ENCODE measurements at places on chromosomes 7 and 10.

DNA sequence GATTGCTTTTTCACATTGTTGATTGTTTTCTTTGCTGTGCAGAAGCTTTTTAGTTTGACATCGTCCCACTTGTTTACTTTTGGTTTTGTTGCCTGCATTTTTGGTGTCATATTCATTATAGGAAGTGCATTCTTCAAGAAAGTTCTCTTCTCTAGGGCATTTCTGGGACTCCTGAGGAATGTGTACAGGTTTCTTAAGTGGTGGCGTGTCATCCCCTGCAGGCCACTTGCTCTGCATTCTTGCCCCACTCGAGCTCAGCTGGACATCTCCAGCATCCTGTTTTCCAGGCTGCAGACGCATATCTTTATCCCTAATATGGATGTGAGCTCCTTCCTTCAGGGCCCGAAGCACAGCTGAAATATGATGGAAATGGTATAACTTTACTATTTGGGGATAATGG, 255.6 kb upstream of the HABP2 start:
- no peak for DNase-seq

GRCh38 chr7:72127136-72127535, 285.0 kb downstream of the CALN1 start:
- DNase-seq = no peak

DNA sequence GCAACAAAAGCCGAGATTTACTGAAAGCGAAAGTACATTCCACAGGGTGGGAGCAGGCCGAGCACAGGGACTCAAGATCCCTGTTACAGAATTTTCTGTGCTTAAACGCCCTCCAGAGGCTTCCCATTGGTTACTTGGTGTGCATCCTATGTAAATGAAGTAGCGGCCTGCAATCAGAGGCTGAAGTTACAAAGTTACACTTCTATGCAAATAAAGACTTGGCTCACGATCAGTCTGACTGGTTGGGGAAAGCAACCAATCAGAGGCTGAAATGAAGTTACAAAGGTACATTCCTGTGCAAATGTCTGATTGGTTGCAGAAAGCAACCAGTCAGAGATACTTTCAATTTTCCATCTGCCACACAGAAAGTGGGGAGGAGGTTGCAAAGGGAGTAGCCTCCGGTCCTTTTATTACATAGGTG, 4.1 kb downstream of the ACBD7 start:
- DNase-seq = no peak

- no peak for DNase-seq
These were observed 173.2 kb downstream of the RTKN2 start for GRCh38 chr10:62095181-62096122.

DNA sequence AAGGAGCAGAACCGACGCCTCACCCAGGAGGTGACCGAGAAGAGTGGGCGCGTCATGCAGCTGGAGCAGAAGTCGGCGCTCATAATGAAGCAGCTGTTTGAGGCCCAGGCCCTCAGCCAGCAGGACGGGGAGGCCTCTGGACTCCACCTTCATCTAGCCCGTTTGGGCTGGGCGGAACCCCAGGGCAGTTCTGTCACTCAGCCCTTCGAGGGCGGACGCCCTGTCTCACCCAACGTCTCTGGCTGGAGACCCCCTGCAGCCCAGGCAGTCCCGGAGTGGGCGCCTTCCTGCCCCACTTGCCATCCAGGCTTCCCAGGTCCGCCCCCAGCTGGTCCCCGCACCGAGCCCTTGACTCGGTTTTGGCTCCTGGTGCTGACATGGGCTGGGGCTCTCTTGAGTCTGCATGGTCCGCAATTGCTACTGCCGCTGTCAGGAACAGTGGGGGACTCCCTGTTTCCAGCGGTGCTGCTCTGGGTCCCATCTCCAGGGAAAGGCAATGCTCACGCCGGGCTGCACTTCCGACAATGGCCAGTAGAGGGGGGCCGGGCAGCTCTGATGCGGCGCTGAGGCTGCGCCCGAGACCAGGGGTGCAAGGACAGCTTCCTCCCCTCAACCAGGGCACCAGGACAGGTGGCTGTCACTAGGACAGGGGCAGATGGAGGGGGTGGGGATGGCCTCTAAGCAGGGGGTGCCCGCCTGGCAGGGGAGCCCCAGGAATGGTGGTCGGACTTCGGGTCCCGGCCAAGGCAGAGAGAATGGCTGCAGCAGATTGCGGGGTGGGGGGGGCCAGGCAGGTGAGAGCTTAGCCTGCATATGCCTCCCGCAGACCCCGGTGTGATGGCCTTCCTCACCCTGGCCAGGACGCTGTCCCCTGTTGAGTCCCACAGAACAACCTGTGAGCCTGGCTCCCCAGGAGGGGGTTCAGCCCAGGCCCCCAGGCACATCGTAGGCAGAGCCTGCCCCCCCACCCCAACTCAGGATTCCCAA, 71.2 kb upstream of the KCTD7 start:
- DNase-seq = peak; percentile 27

DNA sequence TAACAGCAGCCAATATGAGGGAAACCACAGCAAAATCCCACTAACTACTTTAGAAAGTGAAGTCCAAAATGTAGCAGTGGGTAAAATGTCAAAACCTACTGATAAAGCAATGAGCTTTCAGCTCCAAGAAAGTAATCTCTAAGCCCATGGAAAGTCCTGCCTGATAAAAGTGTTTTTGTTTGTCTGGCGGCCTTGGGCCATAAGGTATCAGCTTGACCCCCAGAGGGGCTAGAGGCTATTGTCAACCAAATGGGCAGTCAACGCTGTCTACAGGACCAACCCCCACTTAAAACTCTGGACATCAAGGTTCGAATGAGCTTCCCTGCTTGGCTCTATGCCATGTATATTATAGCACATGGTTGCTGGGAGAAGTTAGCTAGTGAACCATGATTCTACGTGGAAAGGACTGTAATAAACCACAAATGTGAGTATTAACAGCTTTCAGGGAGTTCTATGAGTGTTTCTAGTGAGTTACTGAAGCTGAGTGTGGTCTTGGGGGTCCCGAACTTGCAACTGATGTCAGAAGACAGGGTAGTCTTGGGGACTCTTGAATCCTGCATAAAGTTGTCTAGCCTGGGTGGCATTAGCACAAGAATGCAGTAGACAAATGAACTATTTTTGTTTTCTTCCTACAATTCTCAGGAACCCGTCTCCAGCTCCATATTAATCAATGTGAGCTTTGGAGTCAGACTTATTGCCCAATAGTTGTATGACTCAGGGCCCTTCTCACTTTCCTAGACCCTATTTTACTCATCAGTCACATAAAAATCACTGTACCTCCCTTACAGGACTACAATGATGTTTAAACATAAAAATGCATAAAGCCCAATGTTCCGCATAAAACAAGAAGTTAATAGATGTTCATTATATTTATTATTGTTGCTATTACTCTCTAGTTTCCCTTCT, 164.9 kb downstream of the DGKI start:
- no peak for DNase-seq

GRCh38 chr7:11221984-11222383, 248.3 kb downstream of the PHF14 start:
- DNase-seq = no peak

DNA sequence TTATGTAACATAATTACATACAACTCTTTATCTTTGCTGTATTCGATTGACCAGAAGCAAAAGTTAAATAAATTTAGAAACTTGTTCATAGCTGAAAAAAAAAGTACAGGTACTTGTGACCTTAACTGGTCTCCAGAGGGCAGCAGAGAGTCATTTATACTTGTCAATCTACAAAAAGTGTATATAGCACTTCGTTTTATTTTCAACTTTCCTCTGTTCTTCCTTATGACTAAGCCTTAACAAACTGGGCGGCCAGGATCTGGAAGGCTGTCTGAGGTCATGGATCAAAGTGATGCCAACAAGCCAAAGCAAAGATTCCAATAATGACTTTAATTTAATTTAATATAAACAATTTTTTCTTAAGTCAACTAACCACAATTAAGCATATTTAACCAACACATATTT, 29.8 kb downstream of the C10orf67 start:
- DNase-seq = no peak

GRCh38 chr10:22460531-22461403, 115.5 kb downstream of the SPAG6 start:
- no peak for DNase-seq

GRCh38 chr10:69049566-69049961, 38.3 kb upstream of the SRGN start:
- DNase-seq = no peak

GRCh38 chr7:143216151-143216550, 5.7 kb upstream of the TAS2R40 start:
- no peak for DNase-seq

- DNase-seq = peak; percentile 27
These were observed 177.2 kb downstream of the BUB3 start for GRCh38 chr10:123331438-123331837.

- no peak for DNase-seq
These were observed 253.0 kb upstream of the PPP2R2D start for GRCh38 chr10:131647789-131648188.

DNA sequence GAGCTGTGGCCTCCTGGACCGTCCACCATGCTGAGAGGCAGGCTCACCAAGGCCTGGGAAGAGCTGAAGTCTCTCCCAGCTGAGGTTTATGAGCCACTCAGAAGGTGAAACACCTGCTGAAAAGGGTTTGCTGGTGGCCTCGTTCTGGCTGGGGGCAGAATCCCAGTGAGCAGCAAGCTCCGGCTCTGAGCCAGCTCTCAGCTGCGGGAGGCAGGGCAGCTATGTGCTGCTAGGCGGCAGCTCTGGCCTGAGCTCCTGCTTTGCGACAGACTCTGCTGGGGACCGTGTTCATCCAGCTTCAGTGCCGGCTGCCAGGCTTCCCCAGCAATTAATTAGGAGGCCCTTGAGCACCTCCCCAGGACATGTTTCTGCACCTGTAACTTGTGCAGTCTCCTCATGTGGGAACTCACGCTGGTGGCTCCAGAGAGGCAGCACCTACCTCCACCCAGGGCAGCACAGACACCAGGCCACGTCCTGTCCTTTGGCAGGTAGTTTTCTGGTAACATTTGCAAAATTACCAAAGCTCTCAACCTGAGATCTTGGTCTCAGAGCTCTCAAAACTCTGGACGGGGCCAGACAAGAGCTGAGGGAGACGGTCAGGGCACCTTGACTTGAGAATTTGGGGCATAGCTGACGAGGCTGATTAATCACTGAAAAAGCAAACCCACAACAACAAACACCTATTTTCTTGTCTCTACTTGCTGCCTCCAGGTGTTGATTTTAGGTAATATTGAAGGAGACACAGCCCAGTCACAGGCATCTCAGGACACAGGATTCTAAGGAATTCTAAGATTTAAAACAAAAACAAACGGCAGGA, 185.0 kb downstream of the TCERG1L start:
- DNase-seq = no peak

- no peak for DNase-seq
These were observed 2.8 kb downstream of the CALHM3 start for GRCh38 chr10:103476046-103476768.

DNA sequence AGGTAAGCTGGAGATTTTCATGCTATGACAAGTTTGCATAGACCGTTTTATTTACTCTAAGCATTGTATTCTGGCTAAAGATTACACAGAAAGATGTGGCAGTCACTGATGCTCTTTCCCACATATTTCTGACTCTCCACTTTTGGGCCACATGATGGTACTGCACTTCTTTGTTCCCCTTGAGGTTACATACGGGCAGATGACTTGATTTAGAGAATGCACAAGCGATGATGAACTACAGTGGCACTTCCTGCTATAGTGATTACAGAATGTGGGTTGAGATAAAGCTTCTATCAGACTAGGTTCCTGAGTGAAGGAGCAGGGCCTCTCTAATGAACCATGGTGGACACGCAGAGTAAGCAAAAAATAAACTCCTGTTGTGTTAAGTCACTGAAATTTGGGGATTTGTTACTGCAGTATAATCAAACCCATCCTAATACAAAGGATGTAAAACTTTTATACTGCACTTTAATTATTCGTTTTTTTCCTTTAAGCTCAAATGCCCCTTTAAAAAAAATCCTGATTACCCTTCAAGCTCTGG, 177.9 kb downstream of the TAX1BP1 start:
- no peak for DNase-seq

DNA sequence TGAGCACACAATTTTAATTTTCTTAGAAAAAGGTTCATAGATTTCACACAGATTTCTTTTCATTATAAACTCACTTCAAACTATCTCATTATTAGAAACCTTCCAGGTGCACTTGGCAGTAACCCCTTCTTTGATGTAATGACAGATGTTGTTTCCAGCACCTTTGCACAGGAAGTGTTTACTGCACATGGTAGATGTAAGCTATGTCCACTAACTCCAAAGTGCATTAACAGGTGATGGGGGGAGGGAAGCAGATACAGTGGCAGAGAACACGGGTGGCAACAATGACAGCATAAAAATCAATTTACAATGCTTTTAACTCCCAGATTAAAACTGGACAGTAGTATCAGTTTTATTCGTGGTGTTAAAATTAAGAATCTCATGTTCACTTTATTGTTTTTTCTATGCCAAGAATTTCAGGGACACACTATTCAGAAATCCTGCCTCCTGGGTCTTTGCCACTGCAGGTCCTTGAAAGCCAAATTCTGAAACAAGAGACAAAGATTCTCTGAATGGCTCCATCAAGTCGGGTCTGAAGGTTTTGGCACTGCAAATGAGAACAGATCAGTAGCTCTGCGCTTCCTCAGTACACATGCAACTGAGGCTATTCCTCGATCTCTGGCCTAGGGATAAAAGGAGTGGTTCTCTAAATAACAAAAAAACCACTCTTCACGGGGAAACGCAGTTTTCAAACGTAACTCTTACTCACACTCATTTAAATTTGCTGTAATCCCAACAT, 187.7 kb downstream of the JAZF1 start:
- no peak for DNase-seq

DNA sequence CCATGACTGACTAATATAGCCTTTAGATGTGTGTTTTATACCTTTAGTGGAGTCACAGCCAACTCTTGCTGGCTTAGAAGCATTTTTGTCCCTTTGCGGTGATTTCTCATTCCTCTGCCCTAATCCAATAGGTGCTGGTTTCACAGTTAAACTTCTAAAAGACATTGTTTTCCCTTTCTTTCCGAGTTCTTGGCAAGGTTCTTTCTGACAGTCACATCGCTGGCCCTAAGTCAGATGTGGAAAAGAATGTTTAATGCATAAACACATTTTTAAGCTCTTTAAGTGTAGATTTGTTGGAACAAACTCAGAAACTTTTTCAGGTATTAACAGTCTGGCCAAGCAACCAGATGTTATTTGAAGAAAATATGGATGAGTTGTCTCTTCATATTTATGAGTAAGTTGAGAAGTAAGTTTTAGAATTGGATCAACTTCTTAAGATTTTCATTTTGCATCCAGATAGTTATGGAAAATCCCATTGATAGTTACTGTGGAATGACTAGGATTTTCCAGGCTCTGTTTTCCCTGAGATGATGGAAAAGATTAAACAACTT, 4.1 kb downstream of the EPDR1 start:
- DNase-seq = no peak
